ENCODE measurements at places on chromosomes 2 and 18. TPM values are rescaled to one million over a fixed set of nuclear protein-coding genes. Genes with fewer than 3 reads are reported as not detected.

DNA sequence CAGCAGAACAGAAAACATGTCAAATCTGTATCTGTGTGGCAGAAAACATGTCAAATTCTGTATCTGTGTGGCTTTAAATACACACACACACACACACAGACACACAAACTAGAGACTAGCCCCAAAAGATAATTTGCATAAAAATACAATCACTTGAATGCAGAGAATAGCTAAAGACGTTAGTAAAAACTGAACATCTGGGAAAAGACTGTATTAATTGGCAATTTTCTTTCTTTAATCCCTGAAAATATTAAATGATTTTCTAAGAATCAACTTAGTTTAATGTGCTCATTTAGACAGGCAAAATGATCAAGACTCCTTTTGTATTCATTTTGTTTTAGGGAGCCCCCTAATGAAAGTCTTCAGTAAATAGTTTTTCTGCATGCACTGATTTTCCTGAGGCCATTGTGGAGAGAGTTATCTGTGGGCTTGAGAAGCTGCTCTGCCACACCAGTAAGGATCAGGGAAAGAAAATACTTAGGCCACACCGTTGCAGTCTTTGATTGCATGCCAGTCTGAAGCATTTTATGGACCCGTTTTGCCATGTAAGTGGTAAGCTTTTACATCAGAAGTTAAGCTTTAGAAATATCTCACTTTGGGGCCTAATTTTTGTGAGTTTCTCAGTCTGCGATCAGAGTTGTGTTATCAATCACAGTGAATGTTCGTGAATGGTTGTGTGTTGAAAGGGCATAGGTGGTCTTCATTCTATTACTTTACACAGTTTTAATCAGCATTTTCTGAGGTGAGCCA lies 2.2 kb downstream of the SPATS2L start:
- peak overlapping the region; percentile 8 for H3K4me3 ChIP-seq
- no peak overlapping the region for H3K27ac ChIP-seq
- H3K27me3 ChIP-seq = peaks cover 24% of the 10 kb centered on the region
- DNase-seq = no peak

DNA sequence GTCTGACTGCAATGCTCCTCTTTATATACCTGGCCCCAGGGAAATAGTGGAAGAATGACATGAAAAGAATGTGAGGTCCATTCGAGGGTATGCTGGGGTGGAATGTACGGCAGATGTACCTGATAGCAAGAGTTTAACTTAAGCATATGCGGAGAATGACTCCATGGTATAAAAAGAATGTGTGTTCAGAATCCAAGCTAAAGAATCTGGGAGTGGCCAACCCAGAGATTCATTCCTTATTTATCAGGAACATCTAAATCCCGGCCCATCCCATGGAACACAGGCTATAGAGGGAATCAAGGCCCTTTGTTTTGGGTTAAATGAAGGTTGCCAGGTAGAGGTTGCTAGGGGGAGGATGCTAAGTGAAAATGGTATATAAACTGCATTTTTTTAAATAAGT lies 150.0 kb downstream of the ZNF385B start:
- DNase-seq = no peak
- no peak overlapping the region for H3K4me3 ChIP-seq
- no peaks in the 10 kb centered on the region for H3K36me3 ChIP-seq
- H3K4me1 ChIP-seq = no peaks in the 10 kb centered on the region
- no peak overlapping the region for H3K27ac ChIP-seq

GRCh38 chr18:64403784-64404503 lies 255.1 kb upstream of the LINC00305 start:
- DNase-seq = no peak
- no peaks in the 10 kb centered on the region for H3K27me3 ChIP-seq
- H3K36me3 ChIP-seq = no peaks in the 10 kb centered on the region
- H3K27ac ChIP-seq = no peak overlapping the region
- H3K4me3 ChIP-seq = no peak overlapping the region

GRCh38 chr2:211982162-211982561 lies 556.4 kb downstream of the ERBB4 start:
- DNase-seq = no peak
- no peaks in the 10 kb centered on the region for H3K36me3 ChIP-seq
- H3K4me1 ChIP-seq = no peaks in the 10 kb centered on the region
- H3K4me3 ChIP-seq = no peak overlapping the region

DNA sequence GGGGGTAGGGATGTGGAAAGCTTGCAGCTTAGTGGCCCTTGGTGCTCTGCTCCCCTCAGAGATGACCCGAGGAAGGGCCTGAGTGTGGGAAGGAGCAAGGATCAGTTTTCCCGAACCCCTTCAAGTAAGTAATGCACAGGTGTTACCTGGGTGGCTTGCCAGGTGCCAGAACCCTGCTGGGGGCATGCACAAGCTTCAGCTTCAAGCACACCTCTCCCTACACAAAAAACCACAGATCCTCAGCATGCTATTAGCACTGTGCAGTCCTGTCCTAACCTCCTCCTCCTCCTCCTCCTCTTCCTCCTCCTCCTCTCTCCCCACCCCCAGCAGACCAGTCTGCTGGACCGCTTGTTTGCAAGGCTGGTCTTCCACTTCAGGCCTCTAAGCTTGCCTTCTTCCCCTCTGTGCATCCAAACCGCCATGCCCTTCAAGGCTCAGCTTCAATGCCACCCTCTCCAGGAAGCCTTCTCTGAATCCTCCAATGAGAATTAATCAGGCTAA lies 114.8 kb downstream of the ACAA2 start:
- H3K27ac ChIP-seq = no peak overlapping the region
- no peak for DNase-seq
- no peaks in the 10 kb centered on the region for H3K36me3 ChIP-seq
- H3K27me3 ChIP-seq = no peaks in the 10 kb centered on the region
- H3K4me3 ChIP-seq = no peak overlapping the region

GRCh38 chr2:125125902-125126301 lies 1100.8 kb downstream of the CNTNAP5 start:
- H3K27ac ChIP-seq = no peak overlapping the region
- no peak overlapping the region for H3K4me3 ChIP-seq
- no peaks in the 10 kb centered on the region for H3K4me1 ChIP-seq
- no peaks in the 10 kb centered on the region for H3K36me3 ChIP-seq
- no peaks in the 10 kb centered on the region for H3K27me3 ChIP-seq

DNA sequence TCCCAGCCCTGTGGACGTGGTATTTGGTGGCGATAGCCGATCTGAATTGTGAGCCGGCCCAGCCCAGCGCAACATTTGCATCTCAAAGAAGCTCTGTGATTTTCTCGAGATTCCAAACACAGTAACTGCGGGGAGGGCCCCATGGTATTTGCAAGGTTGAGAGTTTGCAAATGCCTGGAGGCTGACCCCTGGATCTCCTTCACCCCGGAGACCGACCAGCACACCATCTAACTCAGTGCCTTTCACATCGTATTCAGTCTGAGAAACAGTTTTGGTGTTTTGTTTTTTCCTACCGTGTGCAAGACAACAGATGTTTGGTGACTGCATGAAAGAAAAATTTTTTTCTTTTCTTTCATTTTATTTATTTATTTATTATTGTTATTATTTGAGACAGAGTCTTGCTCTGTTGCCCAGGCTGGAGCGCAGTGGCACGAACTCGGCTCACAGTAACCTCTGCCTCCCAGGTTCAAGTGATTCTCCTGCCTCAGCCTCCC lies 40.3 kb downstream of the MYCN start:
- no peak for DNase-seq
- no peaks in the 10 kb centered on the region for H3K36me3 ChIP-seq
- H3K4me1 ChIP-seq = peaks cover 6% of the 10 kb centered on the region
- no peaks in the 10 kb centered on the region for H3K27me3 ChIP-seq
- H3K27ac ChIP-seq = no peak overlapping the region
- no peak overlapping the region for H3K4me3 ChIP-seq

GRCh38 chr2:726169-726568 lies 49.0 kb upstream of the TMEM18 start:
- peak; percentile 10 for DNase-seq
- H3K27me3 ChIP-seq = peaks cover 25% of the 10 kb centered on the region

GRCh38 chr2:145597006-145597405 lies 1077.1 kb upstream of the ZEB2 start:
- H3K4me3 ChIP-seq = no peak overlapping the region
- H3K36me3 ChIP-seq = no peaks in the 10 kb centered on the region
- no peaks in the 10 kb centered on the region for H3K4me1 ChIP-seq
- no peak for DNase-seq
- H3K27me3 ChIP-seq = no peaks in the 10 kb centered on the region

- no peak overlapping the region for H3K27ac ChIP-seq
- H3K27me3 ChIP-seq = no peaks in the 10 kb centered on the region
- no peaks in the 10 kb centered on the region for H3K36me3 ChIP-seq
- no peak for DNase-seq
- H3K4me1 ChIP-seq = peaks cover 10% of the 10 kb centered on the region
Measured at GRCh38 chr2:105373344-105373781, 25.5 kb downstream of the FHL2 start.

GRCh38 chr2:144137705-144138428 lies 382.1 kb downstream of the ZEB2 start:
- H3K4me3 ChIP-seq = no peak overlapping the region
- H3K27me3 ChIP-seq = no peaks in the 10 kb centered on the region
- H3K36me3 ChIP-seq = peaks cover 8% of the 10 kb centered on the region
- H3K4me1 ChIP-seq = no peaks in the 10 kb centered on the region
- no peak overlapping the region for H3K27ac ChIP-seq

GRCh38 chr2:43831543-43832294 lies 6.9 kb downstream of the ABCG5 start:
- H3K4me1 ChIP-seq = peaks cover 3% of the 10 kb centered on the region
- H3K4me3 ChIP-seq = no peak overlapping the region
- no peak for DNase-seq

DNA sequence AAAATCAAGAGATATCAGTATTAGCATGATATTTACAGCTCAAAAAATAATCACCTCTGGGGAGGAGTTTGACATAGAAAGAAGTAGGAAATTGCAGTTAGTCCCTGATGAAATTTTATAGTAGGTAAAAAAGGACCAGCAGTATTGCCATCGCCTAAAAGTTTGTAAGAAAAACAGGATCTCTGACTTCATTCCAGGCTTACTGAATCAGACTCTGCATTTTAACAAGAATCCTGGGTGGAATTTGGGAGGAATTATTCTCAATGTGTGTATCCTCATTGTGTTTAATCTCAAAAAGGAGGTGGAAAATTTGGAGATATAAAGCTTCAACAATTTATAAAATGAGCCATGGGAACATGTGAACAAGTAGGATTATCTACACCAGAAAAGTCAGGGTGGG lies 31.2 kb upstream of the STAT1 start:
- no peak overlapping the region for H3K4me3 ChIP-seq
- H3K4me1 ChIP-seq = peaks cover 7% of the 10 kb centered on the region
- peaks cover 2% of the 10 kb centered on the region for H3K36me3 ChIP-seq
- H3K27ac ChIP-seq = no peak overlapping the region

DNA sequence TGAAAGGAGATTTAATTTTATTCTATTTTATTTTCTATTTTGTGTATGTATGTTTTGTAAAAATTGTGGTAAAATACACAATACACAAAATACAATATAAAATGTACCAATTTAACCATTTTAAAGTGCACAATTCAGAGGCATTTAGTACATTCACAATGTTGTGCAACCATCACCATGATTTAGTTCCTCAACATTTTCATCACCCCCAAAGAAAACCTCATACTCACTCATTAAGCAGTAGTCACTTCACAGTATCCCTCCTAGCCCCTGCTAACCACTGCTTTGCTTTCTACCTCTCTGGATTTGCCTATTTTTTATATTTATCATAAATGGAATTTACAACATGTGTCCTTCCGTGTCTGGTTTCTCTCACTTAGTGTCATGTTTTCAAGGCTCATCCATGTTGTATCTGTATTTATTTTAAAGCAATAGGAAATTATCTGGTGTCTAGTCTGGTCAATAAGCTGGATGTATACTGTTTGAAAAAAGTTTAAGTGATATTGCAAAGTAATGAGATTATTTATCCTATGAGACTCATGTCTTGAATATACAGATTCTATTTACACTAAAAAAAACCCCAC lies 77.9 kb upstream of the GLS start:
- H3K27me3 ChIP-seq = no peaks in the 10 kb centered on the region
- DNase-seq = no peak
- no peaks in the 10 kb centered on the region for H3K36me3 ChIP-seq
- no peak overlapping the region for H3K4me3 ChIP-seq
- peaks cover 6% of the 10 kb centered on the region for H3K4me1 ChIP-seq

GRCh38 chr2:63805412-63805811 lies 36.3 kb upstream of the UGP2 start:
- H3K4me3 ChIP-seq = no peak overlapping the region
- no peaks in the 10 kb centered on the region for H3K27me3 ChIP-seq
- H3K36me3 ChIP-seq = no peaks in the 10 kb centered on the region
- no peaks in the 10 kb centered on the region for H3K4me1 ChIP-seq
- no peak for DNase-seq

- no peaks in the 10 kb centered on the region for H3K36me3 ChIP-seq
- no peak overlapping the region for H3K4me3 ChIP-seq
- H3K27me3 ChIP-seq = peaks cover 2% of the 10 kb centered on the region
- peaks cover 8% of the 10 kb centered on the region for H3K4me1 ChIP-seq
- DNase-seq = no peak
Measured at GRCh38 chr18:61984349-61984748, 91.5 kb upstream of the RNF152 start.

DNA sequence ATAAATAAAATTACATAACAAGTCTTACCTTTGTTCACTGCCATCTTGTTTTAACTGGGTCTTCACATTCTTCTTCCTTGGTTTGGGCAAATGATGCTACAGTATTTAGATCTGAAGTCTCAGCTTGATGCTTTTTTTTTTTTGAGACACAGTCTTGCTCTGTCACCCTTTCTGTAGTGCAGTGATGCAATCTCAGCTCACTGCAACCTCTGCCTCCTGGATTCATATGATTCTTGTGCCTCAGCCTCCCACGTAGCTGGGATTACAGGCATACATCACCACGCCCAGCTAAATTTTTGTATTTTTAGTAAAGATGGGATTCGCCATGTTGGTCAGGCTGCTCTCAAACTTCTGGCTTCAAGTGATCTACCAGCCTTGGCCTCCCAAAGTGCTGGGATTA lies 53.2 kb upstream of the MAT2A start:
- H3K27ac ChIP-seq = no peak overlapping the region
- peaks cover 2% of the 10 kb centered on the region for H3K36me3 ChIP-seq
- no peak for DNase-seq
- H3K4me3 ChIP-seq = no peak overlapping the region
- H3K4me1 ChIP-seq = no peaks in the 10 kb centered on the region

GRCh38 chr18:67520351-67520921 lies 3.9 kb upstream of the DSEL start:
- H3K4me3 ChIP-seq = no peak overlapping the region
- H3K36me3 ChIP-seq = no peaks in the 10 kb centered on the region
- H3K27ac ChIP-seq = no peak overlapping the region
- peaks cover 17% of the 10 kb centered on the region for H3K27me3 ChIP-seq

Gene CIDEA
- not detected for total RNA-seq

Gene GAREM2
- total RNA-seq = 5.7 TPM

Gene CCDC150
- 14.6 TPM for total RNA-seq

Gene CYS1
- total RNA-seq = not detected

Gene VIT
- total RNA-seq = not detected

Gene LIMS3
- 0.11 TPM for total RNA-seq

Gene TOGARAM2
- total RNA-seq = 2.7 TPM

Gene AUP1
- total RNA-seq = 122 TPM

Measured in activated CD4-positive, alpha-beta T cell treated with anti-CD3 and anti-CD28 coated beads for 36 hours (primary cell).